ENCODE measurements at places on chromosomes 6 and 20.

GRCh38 chr6:111951497-111952085 is 78.3 kb upstream of the FYN start:
- DNase-seq, result no peak

DNA sequence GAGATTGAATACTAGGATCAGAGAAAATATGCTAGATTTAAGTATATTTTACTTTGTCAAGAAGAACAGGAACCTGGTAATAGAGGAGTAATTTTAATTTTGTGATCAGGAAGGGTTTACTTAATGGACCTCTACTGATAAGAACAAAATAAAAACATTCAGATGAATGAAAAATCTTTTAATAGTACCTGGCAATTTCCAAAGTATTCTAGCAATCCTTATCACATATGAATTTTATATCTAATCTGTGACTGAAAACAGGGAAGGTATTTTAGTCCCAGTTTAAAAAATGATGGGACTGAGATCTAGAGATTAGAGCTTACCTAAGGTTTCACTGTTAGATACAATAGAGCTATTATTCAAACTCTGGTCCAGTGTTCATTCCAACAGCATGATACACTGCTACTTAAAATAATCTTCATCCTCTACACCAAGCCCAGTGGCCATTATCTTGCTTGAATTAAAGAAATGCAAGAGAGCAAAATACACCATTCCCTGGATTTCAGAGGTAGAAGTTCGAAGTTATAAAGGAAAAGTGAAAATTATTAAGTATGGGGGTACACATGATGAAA is 13.5 kb downstream of the SLC17A5 start:
- DNase-seq, result no peak

- DNase-seq, result no peak
Observed at GRCh38 chr6:4957521-4958231, 46.2 kb downstream of the RPP40 start.

GRCh38 chr6:92297101-92297500 is 1122.3 kb downstream of the EPHA7 start:
- DNase-seq, result no peak

DNA sequence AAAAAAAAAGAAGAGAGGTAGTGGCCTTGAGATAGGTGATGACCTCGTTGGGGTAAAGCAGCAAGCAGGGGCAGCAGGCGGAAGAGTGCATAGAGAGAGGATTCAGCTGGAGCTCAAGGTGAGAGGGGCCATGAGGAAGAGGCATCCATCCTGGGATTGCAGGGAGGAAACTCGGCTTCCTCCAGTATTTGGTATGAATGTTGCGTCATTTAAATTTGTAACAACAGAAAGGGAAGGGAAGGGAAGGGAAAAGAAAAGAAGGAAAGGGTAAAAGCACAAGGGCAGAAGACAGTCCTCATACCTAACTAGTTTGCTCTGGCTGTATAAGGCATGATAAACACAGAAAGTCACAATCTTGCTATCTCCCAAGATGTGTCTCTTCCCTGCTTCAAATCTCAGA is 39.9 kb upstream of the MYB start:
- DNase-seq, result no peak

GRCh38 chr20:20216941-20217340 is 151.0 kb upstream of the INSM1 start:
- DNase-seq, result no peak

DNA sequence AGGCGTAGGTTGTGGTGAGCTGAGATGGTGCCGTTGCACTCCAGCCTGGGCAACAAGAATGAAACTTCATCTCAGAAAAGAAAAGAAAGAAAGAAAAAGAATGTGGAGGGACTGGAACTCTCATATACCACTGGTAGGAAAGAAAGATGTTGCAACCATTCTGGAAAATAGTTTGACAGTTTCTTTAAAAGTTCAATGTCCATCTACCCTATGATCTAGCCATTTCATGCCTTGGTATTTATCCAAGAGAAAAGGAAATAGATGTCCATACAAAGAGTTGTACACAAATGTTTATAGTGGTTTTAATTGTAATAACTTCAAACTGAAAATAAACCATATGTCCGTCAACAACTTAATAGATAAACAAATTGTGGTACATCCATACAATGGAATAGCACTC is 190.1 kb upstream of the ZNF217 start:
- DNase-seq, result no peak

GRCh38 chr6:139872665-139873064 is 498.2 kb upstream of the CITED2 start:
- no peak for DNase-seq

DNA sequence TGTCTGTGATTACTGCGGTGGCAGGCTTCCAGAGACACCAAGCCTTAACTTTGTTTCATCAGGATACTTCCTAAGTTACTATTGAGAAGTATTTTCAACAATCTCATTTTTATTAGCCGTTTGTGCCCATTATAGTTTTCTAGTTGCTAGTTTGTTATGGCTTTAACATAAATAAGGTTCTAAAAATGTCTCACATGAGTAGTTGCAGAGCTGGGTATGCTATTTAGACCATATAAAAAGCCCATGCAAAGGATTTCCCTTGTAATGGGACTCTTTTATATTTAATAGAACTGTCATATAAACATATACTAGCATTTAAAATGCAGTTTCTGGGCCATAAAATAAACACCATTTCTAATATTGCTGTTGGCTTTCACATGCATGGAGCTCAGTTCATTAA is 205.3 kb upstream of the TCF21 start:
- DNase-seq, result no peak

DNA sequence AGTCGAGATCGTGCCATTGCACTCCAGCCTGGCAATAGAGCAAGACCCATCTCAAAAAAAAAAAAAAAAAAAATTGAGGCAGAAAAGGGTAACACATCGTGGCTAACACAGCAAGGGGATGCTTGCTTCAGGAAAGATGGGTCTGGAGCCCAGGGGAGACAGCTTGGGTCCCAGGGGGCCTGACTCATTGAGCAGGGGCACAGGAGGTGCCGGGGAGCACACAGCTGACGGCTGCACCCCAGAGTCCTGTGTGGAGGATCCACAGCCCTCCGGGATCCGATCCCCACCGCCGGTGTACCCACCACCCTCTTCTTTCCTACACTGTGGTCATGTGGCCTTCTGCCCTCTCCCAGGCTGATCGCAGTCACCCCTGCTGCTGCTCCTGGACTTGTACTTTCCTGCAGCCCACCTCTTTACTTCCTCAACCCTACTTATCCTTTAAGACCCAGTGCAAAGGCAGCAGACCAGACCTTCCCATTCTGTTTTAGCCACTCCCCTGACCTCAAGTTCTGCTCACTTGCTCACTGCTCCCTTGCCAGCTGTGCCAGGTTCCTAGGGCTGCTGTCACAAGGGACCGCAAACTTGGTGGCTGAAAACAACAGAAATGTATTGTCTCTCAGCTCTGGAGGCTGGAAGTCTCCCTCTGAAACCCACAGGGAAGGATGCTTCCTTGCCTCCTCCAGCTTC is 17.6 kb upstream of the EZR start:
- no peak for DNase-seq

GRCh38 chr20:44477151-44477550 is 1.5 kb downstream of the TTPAL start:
- DNase-seq, result no peak

DNA sequence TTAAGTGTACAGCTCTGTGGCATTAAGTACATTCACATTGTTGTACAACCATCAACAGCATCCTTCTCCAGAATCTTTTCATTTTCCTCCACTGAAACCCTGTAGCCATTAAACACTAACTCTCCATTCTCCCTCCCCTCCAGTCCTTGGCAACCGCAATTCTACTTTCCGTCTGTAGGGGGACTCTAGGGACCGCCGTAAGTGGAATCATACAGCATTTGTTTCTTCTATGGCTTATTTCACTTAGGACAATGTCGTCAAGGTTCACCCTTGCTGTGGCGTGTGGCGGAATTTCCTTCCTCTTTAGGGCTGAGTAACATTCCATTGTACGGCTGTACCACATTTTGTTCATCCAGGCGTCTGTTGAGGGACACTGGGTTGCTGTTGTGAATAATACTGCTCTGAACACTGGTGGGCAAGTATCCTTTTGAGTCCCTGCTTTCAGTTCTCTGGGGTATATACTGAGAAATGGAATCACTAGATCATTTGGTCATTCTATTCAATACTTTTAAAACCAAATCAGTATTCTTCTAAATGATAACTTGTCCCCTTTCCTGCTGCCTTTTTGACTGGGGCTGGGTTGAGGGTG is 50.7 kb downstream of the PPP1R3G start:
- DNase-seq, result no peak

DNA sequence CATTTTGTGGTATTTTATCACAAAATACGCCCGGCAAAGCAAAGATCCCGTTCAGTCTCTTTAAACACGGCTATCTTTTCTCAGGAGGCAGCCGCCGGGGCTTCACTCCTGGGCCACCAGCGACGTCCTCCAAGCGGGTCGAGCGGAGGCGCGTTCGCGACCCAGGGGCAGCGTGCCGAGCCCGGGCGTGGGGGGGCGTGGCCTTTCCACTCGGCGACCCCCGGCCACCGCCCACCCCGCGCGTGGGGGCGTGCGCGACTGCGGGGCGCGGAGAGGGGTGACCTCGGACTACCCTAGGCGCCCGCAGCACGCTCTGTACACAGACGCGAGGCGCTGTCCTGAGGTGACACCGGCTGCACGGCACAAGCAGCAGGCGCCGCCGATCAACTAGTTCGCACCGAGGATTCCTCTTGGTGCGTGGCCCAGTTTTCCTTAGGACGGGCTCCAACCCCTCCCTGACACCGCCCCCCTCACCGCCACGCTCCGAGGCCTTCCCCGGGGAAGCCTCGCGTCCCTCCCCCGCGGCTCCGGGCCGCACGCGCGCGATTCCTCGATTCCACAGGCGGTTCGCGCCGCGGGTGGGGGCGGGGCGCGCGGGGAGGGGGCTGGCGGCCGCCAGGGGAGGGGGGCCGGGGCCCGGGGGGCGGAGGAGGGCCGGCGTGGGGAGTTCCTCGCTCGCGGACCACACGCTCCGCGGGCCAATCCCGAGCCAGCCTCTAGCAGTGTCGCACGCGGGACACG is 1.1 kb upstream of the JARID2 start:
- peak; percentile 89 for DNase-seq

DNA sequence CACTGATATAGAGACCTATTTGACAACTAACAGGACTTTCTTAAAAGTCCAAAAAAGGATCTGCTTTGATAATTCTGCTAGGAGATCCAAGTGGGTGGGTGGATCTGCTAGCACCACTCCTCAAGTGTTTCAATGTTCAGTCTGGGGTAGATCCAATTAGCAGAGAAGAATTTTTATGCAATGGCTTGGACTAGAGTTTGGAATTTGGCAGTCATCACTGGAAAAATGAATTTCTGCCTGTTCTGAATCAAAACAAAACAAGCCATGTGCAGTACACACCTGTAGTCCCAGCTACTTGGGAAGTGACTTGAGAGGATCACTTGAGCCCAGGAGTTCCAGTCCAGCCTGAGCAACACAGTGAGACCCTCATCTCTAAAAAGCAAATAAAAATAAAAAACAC is 12.6 kb upstream of the GNMT start:
- DNase-seq, result peak; percentile 50

GRCh38 chr6:121663292-121663810 is 227.9 kb downstream of the GJA1 start:
- no peak for DNase-seq

GRCh38 chr6:83119742-83120300 is 52.4 kb downstream of the DOP1A start:
- DNase-seq, result no peak

GRCh38 chr6:77686931-77687330 is 34.1 kb downstream of the MEI4 start:
- DNase-seq, result no peak
